GF-D8 (cell line): ENCODE measurements at places on chromosomes 4 and X.

DNA sequence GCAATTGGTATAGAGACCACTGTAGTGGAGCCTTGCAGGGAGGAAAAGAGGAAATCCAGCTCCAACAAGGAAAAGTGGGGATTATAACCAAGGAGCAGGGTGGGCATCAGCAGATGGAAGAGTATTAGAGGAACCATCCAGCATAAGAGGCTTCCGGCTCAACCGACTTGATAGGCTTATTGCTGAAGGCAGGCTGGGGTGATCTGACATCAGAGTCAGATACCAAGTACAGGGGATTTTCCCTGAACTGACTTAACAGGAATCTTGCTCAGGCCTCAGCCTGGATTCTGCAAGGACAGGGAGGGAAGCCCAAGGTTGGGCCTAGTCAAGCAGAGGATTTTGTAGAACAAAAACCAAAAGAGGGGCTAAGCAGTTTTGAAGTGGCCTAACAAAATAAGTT, 129.6 kb downstream of the DCLK2 start:
- DNase-seq, result no peak

DNA sequence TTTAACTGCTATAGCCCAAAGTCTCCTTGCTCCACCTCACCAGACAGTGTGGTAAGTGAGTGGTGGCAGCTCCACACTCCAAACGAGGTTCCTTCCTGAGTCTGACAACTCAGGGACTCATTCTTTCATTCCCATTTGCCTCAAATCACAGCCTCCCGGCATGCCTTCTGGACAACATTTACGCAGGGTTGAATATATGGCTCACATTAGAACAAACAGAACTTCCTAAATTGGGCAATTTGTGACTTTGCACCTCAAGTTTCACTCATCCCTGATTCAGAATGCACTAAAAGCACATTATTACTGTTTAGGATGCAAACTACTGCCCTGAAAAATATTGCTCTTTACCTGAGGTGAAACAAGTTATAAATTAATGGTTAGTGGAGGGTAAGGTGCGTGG, 224.6 kb upstream of the PPARGC1A start:
- no peak for DNase-seq

DNA sequence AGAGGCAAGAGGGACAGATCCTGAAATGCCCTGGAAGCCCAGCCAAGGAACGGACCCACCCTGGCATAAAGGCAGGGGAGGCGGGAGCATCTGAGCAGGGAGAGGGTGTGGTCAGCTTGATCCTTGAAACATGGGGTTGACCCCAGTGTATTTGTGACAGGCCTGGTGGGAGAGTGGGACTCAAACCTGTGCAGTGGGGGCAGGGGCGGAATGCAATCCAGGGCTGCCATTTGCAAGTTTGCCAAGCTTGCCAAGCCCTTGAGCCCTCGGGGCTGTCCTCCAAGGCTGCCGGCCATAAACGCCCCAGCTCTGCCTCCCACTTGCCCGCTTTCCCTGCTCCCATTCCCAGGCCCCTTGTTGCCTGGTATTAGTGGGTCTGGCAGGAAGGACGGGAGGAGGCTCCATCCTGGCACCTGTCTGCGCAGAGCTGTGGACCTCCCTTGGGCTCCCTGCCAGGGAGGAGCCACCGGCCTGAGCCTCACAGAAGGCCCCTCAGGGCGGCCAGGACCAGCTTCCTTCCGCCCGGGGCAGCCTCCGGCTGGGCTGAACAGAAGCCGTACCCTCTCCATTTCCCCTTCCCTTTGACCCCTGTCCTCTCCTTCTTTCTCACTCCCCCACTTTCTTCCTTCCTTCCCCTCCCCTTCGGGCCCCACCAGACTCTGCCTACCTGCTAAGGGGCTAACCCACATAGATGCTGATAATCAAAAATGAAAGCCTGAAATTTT, 661 bp downstream of the S100P start:
- DNase-seq, result peak; percentile 43

GRCh38 chrX:129925305-129926092, 19.5 kb downstream of the UTP14A start:
- DNase-seq, result peak; percentile 0

DNA sequence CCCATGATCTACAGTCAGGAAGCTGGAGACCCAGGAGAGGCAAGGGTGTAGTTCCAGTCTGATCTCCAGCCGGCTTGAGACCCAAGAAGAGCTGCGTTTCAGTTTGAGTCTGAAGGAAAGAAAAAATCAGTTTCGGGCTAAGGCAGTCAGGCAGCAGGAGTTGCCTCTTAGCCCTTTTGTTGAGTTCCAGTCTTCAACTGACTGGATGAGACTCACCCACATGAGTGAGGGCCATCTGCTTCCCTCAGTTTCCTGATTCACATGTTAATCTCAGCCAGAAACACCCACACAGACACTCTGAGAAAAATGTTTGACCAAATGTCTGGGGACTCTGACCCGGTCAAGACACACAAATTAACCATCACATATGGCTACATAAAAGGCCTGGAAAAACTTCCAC, 73.6 kb upstream of the ELOVL6 start:
- no peak for DNase-seq

DNA sequence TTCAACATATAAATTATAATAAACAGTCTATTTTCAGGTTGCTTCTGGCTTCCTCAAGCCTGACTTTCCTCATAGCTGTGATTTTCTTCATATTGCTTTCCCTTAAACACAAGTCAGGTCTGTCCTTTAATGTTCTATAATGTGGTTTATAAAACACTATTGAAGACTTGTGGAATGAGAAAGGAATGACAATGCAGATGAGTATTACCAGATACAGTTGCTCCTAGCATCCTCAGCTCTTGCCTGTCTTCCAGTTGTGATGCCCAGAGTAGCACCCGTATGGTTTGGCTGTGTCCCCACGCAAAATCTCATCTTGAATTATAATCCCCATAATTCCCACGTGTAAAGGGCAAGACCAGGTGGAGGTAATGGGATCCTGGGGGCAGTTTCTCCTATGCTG, 265.7 kb upstream of the BOD1L1 start:
- DNase-seq, result no peak

DNA sequence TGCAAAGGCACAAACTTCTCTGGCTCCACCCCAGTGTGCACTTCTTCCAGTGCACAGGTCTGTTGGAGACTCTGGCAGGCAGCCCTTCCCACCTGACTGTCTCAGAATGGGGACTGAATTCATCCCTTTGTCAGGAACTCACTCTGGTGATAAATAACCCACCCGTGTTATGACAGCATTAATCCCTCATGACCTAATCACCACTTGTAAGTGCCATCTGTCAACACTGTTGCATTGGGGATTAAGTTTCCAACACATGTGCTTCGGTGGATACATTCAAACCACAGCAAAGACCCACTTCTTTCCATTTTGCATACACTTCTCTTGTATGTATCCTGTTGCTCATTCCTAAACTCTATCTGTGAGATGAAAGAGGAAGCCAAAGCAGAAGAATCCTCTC, 1002.9 kb upstream of the IGFBP7 start:
- no peak for DNase-seq

DNA sequence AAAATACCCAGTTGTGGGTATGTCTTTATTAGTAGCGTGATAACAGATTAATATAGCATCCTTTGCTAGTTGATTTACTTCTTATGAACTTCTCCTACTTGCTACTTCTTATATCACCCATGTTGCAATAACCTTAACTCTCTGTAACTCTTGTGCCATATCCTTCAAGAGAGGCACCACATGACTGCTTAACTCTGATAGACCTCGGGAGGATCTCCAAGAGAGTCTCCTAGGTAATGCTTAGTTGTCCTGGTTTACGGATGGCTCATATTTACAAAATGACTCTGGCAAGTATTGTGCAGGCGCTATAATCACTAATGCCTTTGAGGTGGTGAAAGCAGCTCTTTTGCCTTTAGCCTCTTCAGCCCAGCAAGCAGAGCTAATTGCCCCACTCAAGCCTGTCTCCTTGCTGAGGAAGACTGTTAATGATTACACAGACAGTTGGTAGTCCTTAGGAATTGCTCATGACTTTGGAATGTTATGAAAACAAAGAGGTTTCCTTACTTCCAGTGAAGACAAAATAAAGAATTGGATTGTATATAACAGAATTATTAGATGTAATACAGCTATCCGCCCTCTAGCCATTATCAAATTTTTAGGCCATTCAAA, 1305.8 kb downstream of the PCDH7 start:
- DNase-seq, result no peak

GRCh38 chrX:17637235-17637634, 100.1 kb upstream of the SCML1 start:
- no peak for DNase-seq

DNA sequence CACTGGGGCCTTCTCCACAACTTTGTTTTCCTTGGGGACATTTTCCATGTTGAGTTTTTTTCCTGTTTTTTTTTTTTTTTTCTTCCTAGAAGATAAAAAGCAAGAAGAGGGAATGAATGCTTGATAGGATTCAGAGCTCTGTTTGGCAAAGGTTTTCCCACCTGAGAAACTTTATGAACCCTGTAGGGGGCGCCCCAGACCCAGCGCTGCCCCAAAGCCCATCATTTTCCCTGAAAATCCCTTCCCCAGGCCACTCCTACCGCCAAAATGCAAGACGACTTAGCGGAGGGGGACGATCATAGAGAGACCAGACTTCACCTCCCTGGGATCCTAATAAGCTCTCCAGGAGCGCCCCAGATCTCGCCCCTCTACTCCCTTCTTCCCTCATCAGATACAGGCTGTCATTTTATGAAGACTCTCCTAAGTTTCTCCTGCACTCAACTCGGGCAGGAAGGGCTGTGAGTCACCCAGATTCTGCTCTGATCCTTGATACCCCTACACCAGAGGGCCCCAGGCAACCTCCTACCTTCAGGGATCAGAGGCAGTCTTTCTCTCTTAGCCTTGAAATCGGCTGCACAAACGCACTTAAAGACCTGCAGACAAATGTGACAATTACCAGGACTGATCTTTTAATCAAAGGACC, 1.4 kb downstream of the BEX5 start:
- DNase-seq, result no peak

DNA sequence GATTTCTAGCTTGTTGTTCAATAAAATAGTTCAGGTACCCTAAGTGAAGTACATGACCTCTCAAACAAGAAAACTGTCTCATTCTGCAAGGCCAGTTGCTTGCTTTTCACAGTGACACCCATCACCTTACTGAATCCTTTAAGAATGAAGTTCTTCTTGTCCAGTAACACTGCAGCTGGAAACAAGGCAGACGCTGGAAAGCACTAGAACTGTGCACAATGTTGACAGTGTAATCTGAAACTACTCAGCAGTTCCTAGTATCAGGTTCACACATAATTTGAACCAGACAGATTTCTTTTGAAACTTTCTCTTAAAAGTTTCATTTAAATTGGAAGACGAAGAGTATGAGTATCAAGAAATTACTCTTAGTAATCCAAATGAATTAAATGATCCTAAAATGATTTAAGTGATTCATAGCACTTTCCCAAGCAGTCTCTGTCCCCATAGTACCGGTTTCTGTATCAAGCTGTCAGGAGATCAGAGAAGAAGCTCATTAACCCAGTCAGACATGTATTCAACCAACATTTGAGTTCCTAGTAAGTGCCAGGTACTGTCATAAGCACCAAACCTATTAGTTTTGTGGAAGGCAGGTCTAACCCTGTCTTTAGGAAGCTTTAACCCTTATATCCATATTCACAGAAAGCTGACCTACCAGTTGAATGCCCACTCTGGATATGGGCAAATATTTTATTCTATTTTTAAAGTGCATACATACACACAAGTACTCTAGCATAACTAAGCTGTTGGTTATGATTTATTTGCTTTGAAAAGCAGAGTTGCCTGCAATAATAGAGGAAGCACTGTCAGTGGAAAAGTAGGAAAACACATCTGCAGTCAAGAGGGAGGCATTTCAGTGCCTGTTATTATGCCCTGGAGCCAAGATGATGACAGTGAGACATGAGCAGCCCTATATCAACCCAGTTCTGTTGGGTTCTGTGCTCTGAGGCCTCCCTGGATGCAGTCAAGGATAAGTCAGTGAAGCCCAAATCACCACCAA, 63.6 kb downstream of the PALLD start:
- no peak for DNase-seq

GRCh38 chrX:40546870-40547269, 33.9 kb upstream of the ATP6AP2 start:
- no peak for DNase-seq
